Glomerular endothelial cell (primary cell): ENCODE measurements at places on chromosomes 7 and 10. TPM values are rescaled to one million over a fixed set of nuclear protein-coding genes. Genes with fewer than 3 reads are reported as not detected.

CYP3A5 gene
- total RNA-seq: 0.10 TPM in 1 of 2 replicates, not detected in the other

GRCh38 chr10:117463545-117463920 lies 79.0 kb upstream of the EMX2 start:
- DNase-seq: no peak

- DNase-seq: no peak
These were observed 50.8 kb downstream of the SLIT1 start for GRCh38 chr10:97134983-97135382.

PHKG1 gene
- total RNA-seq: 0.10 and 0.35 TPM in 2 replicates

AKR1D1 gene
- not detected in 2 replicates for total RNA-seq
